ENCODE measurements at places on chromosomes 3 and 15. TPM values are rescaled to one million over a fixed set of nuclear protein-coding genes. Genes with fewer than 3 reads are reported as not detected.
A peak's percentile ranks its signal among the peaks of the same experiment; 100 is the strongest.

The SNTN gene
- polyA plus RNA-seq: not detected

DNA sequence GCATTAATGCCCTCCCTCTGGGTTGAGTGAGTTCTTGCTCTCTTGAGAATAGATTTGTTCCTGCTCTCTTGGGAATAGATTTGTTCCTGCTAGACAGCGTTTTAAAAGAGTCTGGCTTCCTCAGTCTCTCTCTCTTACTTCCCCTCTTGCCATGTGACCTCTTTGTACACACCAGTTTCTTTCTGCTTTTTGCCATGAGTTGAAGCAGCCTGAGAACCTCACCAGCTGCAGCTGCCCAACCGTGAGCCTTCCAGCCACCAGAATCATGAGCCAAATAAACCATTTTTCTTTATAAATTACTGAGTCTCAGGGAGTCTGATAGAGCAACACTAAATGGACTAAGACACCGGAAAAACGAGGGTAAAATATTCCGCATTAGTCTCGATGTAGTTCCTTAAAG lies 253.6 kb downstream of the CNTN6 start:
- DNase-seq: no peak

DNA sequence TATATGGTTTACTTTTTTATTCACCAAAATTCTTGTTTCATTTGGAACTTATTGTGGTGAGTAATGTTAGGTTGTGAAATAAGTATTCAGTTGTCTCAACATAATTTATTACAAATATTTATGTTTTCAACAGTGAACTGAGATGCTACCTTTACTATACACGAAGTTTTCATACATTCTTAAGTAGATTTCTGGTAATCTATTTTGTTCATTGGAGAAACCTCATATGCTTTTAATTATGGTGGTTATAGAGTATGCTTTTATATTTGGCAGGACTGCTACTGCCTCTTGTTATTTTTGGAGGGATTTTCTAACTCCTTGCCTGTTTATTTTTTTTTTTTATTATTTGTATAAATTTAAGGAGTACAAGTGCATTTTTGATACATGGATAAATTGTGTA lies 253.1 kb downstream of the NLGN1 start:
- no peak for DNase-seq

GRCh38 chr3:192831111-192831644 lies 86.5 kb downstream of the MB21D2 start:
- DNase-seq: peak; percentile 38

GRCh38 chr3:94064243-94064860 lies 1.5 kb downstream of the NSUN3 start:
- DNase-seq: no peak

DNA sequence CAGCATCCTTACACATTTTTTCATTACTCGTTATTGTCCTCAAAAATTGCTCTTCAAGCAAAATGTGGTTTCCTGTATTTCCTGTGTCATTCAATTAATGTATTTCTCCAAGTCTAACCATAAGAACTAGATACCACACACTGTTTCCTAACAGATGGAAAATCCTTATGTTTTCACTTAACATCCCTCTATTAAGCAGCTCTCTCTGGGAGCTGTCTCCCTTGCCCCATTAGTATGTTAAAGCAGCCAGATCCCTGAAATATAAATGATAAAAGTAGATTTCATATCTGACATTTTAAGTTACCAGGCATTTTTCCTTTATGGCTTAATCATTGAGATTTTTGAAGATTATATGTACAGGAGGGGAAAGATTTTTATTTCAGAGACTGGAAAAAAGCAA lies 15.9 kb downstream of the PFN2 start:
- DNase-seq: no peak

The KNG1 gene
- polyA plus RNA-seq: not detected

The A4GNT gene
- not detected for polyA plus RNA-seq

- peak; percentile 77 for DNase-seq
Measured at GRCh38 chr3:65672871-65673815, 365.6 kb downstream of the MAGI1 start.

The CCRL2 gene
- 6.8 TPM for polyA plus RNA-seq

DNA sequence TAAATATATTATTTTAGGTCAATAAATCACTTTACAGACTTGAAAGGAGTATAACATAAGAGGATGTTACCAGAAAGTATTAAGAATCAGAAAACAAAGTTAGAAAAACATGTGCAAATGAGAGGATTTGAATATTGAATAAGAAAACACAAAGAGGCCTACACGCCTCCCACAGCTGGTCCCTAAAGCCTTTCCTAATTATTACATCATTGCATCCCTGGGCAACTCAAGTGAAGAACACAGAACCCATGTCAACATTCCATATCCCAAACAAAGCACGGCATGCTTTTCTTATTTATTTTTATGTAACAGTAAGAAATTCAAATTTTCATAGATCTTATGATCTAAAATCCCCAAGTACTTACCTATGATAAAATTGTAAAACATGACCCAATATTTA lies 61.2 kb downstream of the HERC1 start:
- no peak for DNase-seq

- DNase-seq: no peak
Measured at GRCh38 chr3:5165698-5166097, 21.8 kb upstream of the EDEM1 start.

- no peak for DNase-seq
Measured at GRCh38 chr15:49741712-49742111, 120.9 kb downstream of the DTWD1 start.

DNA sequence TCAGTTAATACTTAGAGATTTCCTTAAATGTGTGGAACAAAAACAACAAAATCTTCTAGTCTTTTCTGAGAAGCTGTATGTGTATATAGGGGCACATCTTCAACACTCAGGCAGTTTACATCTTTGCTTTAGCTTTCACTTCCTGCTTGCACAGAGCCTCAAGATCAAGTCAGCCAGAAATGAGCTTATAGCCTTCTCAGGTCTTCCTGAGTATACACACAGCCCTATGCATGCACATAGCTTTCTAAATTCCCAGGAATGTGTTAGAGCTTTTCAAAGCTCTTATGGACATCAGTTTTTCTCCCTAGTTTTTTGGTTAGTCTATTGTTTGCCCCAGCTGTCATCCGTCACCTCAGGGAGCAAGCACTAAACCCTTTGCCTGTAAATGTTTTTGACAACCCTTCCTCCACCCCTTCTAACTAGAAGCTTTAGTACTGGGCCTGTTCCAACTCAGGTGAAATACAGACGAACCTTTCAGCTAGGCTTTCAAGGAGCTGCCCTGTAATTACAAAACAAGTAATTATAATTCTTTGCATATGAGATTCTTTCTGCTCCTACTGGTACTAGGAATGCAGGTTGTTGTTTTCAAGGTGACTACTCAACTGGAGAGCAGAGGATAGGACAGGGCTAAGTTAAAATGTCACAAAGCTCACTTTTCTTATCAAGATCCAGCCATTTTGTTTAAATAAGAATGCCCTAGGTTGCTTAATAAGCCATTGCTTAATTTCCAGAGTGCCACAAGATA lies 22.6 kb upstream of the MTMR10 start:
- DNase-seq: no peak

GRCh38 chr15:29034593-29035335 lies 149.0 kb downstream of the APBA2 start:
- no peak for DNase-seq

The LRTM1 gene
- polyA plus RNA-seq: 0.16 TPM

DNA sequence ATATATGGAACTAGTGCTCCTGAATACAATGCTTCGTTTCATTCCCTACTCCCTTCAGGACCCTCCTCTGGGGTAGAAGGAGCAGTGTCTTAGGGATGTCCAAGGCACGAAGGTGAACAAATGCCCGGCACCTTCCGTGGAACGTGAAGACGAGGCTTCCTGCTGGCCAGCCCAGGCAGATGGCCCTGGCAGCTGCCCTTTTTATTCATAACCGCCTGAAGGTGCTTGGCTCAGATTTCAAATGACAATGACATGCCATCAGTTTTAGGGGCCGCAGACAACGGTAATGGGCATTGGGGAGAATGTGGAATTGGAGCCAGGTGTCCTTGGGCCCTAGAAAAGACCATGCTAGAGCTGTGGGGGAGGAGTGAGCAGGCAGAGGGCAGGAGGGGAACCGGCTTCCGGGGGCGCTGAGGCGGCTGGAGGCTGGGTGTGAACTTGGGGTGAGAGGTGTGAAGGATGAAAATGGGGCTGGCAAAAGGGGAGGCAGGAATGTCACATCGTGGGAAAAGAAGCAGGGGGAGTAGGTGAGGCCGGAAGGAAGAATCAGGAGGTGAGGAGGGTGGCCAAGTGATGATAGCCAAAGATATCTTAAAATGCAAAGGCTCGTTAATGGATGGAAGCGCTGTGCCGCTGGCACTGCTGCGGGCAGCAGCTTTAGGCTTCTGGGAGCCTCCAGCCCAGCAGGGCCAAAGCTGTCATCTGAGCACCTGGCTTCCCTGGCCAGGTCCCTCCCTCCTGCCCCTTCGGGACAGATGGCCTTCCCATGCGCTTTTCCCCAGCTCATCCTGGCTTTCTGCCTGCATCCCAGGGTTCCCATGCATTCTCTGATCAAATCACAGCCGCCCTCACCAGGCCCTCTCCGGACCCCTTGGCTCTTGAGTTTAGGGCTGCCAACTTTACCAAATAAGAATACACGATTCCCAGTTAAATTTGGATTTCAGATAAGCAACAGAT lies 93.7 kb downstream of the TMEM266 start:
- no peak for DNase-seq

DNA sequence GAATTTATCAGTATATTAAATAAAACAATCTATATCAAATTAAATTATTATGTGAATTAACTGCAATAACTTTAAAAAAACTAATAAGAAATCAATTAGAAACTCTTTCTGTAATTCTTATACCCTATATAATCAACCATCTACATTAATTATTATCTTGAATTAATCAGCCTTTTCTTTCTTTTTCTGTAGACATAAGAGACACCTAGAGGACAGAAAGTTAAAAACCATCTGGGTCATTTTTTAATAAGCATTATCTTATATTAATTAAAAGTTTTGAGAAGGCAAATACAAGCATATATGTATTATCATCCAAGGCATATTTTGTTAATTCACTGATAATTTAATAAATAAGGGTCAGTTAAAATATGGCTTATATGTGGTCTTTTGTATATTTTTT lies 24.2 kb upstream of the SLC25A26 start:
- no peak for DNase-seq

The ADGRG7 gene
- polyA plus RNA-seq: not detected

The CCDC9B gene
- 30.4 TPM for polyA plus RNA-seq

DNA sequence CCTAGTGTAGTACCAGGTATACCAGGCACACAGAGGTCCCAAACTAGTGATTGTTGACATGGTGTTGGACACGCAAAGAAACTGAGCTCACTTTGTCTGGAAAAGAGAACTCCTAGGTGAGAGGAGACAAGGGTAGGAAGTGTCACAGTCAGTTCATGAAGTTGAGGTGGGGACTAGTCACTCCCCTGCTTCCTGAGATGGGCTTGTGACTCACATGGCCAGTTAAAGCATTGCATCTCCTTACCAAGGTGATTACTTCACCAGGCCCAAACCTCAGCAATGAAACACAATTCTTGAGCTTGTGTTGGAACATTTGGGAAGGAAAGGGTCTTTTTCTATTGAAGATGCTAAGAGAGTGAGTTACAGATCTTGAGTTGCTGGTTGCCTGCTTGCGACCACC lies 49.2 kb upstream of the RAD18 start:
- DNase-seq: no peak

- no peak for DNase-seq
Measured at GRCh38 chr3:9703736-9704346, at the start of gene CPNE9. Gene CPNE9, plus strand, starts transcription at chr3:9703833. Its CDS starts 164 bp downstream, at chr3:9703997.

DNA sequence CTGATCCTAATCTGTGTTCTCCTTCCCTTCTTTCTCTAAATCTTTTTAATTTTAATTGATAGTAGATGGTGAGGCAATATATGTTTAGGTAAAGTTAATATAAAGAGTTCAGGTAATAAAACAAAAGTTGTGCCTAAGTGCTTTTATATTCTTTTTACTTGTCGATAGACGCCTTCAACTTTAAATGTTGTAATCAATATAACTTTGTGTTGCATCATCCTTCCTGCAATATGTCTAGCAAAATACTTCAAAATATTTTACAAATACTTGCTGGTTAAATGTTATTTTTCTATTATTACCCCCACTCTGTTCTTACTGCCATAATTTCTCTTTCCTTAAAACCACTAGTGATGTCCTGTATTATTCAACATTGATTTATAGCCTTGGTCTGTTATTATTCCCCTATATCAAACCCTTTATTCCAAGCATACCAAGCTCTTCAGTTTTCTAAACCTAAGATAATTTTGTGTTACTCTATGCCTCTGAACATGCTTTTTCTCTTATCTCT lies 92.4 kb downstream of the NAALADL2 start:
- no peak for DNase-seq

DNA sequence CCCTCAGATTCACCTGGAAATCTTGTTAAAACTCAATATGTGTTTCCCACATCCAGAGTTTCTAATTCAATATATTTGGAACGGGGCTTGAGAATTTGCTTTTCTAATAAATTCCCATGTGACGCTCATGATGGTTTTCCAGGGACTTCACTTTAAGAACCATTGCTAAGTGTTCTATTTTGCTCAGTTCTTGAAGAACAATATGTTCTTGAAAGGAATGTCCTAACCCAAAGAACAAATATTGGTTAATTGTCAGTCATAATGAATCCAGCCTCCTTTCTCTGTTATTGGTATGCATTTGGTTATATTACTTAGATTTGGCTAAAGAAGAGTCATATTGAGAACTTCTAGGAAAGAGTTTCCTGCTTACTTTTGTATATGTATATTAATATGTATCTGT lies 4.4 kb upstream of the PLSCR2 start:
- no peak for DNase-seq

The GMNC gene
- polyA plus RNA-seq: not detected

DNA sequence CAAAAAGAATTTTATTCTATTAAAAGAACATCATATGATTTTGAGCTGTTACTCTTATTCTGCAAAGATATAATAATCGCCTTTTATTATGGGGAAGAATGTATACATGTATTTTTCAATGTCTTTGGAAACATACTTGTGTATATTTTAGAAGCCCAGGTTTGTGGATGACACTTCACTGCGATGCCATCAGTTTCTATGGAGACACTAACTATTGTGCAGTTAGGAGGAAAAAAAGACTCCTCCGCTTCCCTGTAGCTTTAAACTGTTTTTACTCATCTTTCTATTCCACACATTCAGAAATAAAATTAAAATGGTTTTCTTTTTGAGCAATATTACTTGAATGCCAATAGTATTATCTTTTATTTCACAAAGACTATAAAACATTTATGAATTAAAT lies 305.0 kb downstream of the NLGN1 start:
- DNase-seq: no peak

DNA sequence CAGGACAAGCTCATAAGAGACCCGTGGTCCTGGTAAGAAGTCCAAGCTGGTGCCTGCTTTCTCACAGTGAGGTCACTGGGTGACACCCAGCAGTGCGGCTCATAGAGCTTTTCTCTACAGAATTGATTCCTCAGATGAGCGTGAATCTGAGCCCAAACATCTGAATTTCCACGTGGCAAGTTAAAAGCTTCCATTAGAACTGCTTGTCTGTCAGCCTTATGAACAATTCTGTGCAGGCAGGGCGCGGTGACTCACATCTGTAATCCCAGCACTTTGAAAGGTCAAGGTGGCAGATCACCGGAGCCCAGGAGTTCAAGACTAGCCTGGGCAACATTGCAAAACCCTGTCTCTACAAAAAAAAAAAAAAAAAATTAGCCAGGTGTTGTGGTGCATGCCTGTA lies 113.1 kb upstream of the ABHD17C start:
- peak; percentile 59 for DNase-seq

All from adrenal gland (tissue), 19 donors.